Psoas muscle (tissue), 8 donors: ENCODE measurements at places on chromosomes 13 and 19. TPM values are rescaled to one million over a fixed set of nuclear protein-coding genes. Genes with fewer than 3 reads are reported as not detected.

C19orf33 gene
- total RNA-seq, result 3.7 TPM

POLR1G gene
- total RNA-seq, result 9.6 TPM

GRCh38 chr13:104086759-104087158 is 1020.5 kb upstream of the SLC10A2 start:
- DNase-seq, result no peak

MIER2 gene
- total RNA-seq, result 20.6 TPM

ATP8A2 gene
- 0.02 TPM for total RNA-seq

COX7A1 gene
- 1,453 TPM for total RNA-seq

GRCh38 chr13:87147076-87147475 is 524.1 kb upstream of the SLITRK5 start:
- no peak for DNase-seq

CGB3 gene
- total RNA-seq, result not detected

HIF3A gene
- total RNA-seq, result 12.8 TPM

DNA sequence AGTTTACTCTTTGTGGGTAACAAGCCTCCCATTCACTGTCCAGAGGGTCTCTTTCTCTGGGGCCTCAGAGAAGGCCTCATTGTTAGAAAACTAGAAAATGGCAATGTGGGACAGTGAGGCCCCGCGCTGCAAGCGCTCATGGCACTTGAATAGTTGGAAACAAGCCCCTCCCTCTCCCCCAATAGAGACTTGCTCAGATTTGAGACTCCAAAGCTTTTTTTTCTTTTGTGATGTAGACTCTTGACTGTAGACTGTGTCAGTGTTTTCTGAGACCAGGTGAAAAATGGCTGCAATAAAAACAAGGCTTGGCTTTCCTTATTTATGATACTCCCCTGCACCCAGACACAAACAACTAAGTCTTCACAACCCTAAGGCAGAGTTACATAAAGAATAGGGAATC is 38.7 kb upstream of the UBL3 start:
- DNase-seq, result no peak

DNA sequence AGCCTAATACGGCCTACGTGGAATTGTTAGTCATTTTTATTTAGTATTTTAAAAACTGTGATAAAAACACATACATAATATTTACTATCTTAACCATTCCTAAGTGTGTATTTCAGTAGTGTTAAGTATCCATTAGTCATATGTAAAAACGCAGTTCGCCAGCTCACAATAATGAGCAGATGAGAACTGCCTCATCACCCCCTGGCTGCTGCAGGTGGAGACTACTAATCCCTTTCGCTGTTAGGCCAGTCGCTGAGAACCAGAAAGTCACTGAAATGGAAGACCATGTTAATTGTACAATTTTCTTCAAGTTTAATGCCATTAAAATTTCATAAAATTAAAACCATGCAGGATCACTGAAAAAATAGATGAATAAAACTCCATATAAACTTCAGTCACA is 1.6 kb downstream of the ESD start:
- DNase-seq, result no peak

DNA sequence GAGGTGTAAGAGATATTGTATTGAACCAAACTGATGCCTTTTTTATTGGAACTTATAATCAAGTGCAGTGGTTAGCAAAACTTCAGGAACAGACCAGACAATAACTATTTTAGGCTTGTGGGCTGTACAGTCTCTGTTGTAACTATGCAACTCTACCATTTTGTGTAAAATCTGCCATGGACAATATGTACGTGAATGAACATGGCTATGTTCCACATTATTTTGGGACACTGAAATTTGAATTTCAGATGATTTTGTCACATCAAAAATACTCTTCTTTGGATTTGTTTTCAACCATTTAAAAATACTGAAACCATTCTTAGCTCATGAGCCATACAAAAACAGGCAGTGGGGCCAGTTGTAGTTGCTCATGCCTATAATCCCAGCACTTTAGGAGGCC is 27.9 kb upstream of the PEG3 start:
- no peak for DNase-seq

- DNase-seq, result no peak
These were observed 22.7 kb downstream of the SGCG start for GRCh38 chr13:23203516-23203915.

RAVER1 gene
- 9.5 TPM for total RNA-seq

DNA sequence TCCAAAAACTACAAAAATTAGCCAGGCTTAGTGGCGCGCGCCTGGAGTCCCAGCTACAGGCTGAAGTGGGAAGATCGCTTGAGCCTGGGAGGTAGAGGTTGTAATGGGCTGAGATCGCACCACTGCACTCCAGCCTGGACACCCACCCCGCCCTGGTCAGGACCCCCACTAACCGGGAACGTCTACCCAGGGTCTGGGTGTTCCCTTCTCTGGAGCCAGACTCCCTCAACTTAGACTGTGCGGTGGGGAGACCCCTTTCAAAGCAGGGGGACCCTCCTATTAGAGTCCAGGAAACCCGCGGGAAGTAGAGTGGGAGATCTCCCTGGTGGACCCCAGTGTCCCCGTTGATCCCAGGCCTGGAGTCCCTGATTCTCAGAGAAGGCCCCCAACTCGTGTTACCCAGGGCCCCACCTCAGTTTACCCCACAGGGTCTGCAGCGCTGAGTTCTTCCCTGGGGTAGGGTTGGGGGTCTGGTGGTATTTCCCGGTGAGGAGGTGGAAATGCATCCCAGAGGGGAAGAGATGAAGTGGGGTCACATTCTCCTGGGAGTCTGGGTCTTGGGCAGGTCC is 6.1 kb upstream of the ARRDC2 start:
- DNase-seq, result no peak

DNA sequence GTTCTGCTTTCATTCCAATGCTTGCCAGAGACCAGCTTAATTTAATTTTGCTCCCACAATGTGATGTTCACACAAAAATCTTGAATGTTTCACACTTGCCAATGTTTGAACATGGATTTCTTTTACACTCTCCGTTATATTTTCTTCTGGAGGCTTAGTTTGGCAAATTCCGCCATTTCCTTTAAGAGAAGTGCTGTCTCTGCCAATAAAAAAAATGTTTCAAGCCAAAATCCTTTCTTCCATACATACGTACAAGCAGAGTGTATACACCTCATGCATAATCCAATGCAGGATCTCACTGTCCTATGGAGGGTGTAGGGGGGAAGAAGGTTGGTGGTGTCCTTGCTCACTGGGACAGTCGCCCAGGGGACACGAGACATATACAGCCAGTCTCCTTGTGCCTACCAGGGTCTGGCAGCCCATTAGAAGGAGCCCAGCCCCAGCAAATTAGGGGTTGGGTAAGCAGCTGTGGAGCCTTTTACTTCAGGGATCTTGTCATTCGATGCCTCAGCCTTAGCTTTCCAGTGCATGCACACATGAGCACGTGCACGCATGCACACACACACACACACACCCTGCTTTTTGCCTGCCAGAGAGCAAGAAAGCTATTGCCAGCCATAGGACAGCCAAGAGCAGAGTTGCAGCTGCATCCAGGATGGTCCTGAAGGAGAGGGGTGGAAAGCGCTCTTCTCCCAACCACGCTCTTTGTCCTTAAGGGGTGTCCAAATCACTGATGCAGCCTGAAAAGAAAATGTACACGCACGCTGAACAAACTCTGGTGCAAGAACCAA is 208.3 kb downstream of the FOXO1 start:
- DNase-seq, result no peak

PNKP gene
- total RNA-seq, result 28.2 TPM

DNA sequence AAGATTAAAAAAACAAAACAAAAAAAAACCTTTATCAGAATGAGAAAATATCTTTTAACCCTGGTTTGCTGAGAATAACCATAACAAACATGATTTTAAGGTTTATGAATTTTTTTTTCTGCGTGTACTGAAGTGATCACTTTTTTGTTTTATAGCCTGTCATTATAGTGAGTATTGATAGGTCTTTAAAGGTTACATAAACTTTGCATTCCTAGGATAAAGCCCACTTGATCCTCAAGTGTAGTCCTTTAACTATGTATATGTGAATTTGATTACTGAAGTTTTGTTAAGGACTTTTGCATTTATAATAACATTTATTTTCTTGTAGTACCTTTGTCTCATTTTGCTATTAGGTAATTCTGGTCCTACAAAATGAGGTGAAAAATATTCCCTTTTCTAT is 709.8 kb upstream of the PCDH20 start:
- no peak for DNase-seq

DNA sequence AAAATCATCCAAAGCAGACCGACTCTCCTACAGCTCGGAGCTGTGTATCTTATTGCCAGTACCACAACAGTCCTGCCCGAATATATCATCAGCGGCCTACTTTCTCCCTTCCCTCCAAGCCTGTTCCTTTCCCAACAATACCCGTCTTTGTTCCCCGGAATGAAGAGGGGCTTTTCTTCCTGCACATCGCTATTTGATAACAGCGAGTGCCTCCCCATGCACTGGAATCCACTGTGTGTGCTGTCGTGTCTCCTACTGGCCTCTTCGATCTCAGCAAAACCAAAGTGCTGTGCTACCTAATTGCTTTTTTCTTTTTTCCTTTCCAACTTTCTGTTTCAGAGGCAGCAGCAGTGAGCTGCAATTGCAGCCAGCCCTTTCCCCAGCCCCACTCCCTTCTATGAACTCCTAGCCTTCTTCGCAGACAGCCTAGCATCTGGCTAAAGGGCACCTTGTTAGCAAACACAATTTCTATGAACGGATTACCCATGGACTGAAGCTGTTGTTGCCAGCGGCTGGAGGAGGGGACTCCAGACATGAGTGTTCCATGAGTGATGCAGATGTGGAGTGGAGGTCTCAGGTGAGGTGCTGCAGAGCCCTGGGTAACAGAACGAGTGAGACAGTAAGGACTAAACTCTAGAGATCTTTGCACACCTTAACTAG is 43.4 kb downstream of the EFNB2 start:
- DNase-seq, result no peak

GRCh38 chr13:70098669-70099068 is 9.0 kb upstream of the ATXN8OS start:
- DNase-seq, result no peak

GRCh38 chr13:33251131-33251661 is 34.4 kb downstream of the STARD13 start:
- no peak for DNase-seq

CDC34 gene
- total RNA-seq, result 107 TPM

- DNase-seq, result no peak
These were observed 815.2 kb downstream of the UQCRFS1 start for GRCh38 chr19:28397800-28398199.

DHRS12 gene
- 4.1 TPM for total RNA-seq

EMC10 gene
- 32.6 TPM for total RNA-seq

- peak; percentile 86 for DNase-seq
These were observed 12.3 kb downstream of the HRC start for GRCh38 chr19:49142866-49143335.

DNA sequence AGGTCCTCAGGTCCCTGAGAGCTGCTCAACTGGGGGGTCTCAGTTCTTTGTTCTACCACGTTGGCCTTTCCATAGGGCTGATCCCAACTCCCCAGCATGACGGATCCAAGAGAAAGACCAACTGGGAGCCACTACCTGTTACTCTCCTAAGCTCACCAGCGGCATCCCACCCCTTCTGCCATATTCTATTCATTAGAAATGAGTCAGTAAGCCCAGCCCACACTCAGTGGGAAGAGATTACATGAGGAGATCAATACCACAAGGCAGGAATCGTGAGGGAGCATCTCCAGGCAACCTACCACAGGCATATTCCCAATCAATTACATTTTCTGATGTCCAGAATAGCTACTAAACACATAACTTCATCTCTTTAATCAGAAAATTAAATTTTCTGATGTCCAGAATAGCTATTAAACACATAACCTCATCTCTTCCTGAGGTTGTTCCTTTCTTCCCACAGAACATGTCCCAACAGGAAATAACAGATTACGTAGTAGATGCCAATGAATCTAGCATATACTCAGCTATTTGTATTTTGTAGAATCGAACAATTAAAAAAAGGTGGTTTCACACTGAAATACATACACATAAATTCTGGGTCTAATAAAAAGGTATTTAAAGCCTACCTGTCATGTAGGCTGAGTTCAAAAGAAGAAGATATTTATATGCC is 708.1 kb upstream of the ARGLU1 start:
- DNase-seq, result no peak

DNA sequence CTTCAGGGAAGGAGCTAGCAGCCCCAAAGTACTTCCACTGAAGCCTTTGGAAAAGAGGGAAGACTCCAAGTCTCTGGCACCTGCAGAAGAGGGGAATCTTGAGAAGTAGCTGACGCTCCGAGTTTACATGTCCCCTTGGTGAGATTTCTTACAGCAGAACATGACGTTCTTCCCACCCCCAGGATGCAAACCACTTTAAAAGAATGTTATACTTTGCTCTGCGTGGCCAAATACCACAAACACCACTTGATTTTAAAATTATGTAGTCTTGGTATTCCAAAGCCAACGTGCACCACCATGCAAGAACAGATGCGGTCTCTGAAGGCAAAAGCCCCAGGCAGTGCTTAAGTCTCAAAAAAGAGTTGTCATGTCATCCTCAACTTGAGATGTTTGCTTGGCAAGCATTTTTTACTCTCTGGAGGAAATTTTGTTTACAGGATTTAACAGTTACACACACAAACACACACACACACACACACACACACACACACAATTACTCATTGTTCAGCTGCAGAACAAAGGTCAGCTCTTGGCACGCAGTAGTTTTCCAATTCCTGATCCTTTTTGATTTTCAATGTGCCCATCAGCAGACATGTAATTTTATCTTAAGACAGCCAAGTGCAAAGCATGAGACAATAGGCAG is 106.1 kb downstream of the RGCC start:
- DNase-seq, result no peak

MKNK2 gene
- total RNA-seq, result 876 TPM

DNA sequence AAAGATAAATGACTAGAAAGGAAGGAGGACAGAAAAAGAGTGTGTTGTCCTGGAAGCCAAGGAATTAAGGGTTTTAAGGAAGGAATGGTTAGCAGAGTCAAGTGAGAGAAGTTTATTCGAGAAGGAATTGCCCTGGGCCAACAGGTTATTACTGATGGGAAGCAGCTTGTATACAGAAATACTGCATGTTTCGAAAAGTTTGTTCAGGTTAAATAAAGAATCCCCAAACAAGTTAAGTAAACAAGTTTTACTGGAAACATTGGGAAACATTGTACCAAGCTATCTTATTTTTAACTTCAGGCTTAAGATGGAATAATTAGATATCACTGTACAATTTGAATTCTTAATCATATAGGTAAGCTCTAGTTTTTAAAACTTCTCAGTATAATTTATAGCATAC is 28.2 kb upstream of the FBXL3 start:
- DNase-seq, result no peak

DNA sequence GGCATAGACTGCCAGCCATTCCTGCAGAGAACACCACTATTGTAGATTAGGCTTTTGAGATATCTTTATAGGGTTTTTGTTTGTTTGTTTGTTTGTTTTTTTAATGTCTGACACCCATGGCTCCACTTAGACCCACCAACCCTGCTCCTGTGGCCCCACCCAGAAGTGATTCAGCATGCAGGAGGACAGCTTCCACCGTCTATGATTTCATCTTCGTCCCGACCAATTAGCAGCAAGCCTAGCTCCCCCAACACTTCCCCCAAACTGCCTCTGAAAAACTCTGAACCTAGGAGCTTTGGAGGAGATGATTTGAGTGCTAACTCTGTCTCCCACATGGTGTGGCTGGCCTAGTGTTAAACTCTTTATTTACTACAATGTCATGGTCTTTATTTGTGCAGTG is 108.3 kb upstream of the RXFP2 start:
- no peak for DNase-seq

- no peak for DNase-seq
These were observed 470.6 kb upstream of the TSHZ3 start for GRCh38 chr19:31819837-31820236.
